ENCODE measurements at places on chromosomes 1 and 21. TPM values are rescaled to one million over a fixed set of nuclear protein-coding genes. Genes with fewer than 3 reads are reported as not detected.

The RGSL1 gene
- total RNA-seq, result not detected

The BNIPL gene
- total RNA-seq, result 0.13 TPM

The SELENOF gene
- 214 TPM for total RNA-seq

The OR6N2 gene
- total RNA-seq, result not detected

The FABP3 gene
- total RNA-seq, result 1.3 TPM

The LYPD8 gene
- total RNA-seq, result not detected

The BEND5 gene
- 2.3 TPM for total RNA-seq

The CIART gene
- 0.77 TPM for total RNA-seq

The LHX8 gene
- not detected for total RNA-seq

The FCGR2B gene
- not detected for total RNA-seq

- DNase-seq, result peak; percentile 80
Measured at GRCh38 chr21:42193131-42193671, 25.7 kb upstream of the ABCG1 start.

GRCh38 chr1:66302815-66303214 lies 231.1 kb upstream of the SGIP1 start:
- no peak for DNase-seq

DNA sequence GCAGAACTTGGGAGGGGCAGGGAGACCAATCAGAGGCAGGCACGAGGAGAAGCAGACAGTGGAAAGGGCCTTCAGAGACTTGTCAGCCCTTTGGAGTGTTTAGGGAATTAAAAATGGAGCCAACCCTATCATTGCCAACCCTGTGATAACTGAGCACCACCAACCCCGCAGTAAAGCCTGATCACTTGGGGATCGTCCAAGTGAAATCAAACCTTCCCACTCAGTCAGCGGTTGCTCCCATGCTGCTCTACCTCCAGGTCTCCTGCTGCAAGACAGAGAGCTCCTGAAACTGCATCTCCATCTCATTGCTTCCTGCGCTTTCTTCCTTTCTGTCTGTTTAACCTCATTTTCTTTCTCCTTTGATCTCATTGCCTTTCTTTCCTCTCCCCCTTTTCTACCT lies 4.8 kb upstream of the ACKR1 start:
- DNase-seq, result no peak

- no peak for DNase-seq
Measured at GRCh38 chr1:186813420-186813819, 15.3 kb upstream of the PLA2G4A start.

GRCh38 chr1:46535063-46535462 lies 16.4 kb downstream of the KNCN start:
- peak; percentile 17 for DNase-seq

DNA sequence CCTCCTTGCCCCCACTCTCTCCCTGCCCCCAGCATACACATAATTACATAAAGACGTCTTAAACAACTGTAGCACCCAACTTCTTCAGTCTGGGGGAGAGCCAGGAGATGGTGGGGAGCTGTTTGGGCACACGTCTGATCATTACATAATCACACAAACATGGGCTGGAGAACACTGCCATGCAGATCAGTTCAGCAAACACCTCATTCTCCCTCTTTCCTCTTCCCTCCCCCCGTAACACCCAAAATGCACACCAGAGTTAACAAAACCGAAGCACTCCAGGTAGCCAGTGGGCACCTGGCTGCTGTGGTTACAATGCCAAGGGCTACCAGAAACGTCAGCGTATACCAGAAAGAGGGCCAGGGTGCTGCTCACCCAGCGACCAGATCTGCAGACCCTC lies 1.6 kb downstream of the HIVEP3 start:
- DNase-seq, result no peak

- DNase-seq, result peak; percentile 51
Measured at GRCh38 chr1:185375583-185375982, 58.5 kb upstream of the IVNS1ABP start.

- no peak for DNase-seq
Measured at GRCh38 chr1:94342416-94342815, 75.8 kb upstream of the ABCD3 start.

DNA sequence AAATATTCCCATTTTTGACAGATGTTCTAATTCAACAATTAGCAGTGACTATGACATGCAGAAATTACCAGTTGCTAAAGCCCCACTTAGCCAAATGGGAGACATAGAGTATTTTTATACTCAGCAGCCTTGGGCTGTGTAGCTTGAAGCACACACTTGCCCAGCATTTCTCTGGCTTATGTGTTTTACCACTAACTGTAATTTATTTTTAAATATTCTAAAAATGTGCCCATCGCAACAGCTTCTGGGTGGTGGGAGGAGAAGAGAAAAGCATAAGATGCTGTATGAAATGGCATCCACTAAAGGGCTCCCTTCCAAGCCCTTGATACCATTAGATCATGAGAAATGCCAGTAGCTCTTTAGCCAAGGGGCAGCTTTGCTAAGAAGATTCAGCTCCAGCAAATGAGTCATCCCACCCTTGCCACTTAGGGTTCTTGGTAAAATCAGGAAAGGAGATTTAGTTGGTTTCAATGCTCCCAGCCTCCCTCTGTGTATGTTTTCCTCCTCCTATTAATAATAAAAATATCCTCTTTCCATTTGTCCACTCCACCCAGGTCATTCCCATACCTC lies 462.7 kb upstream of the DEPDC1 start:
- DNase-seq, result no peak

DNA sequence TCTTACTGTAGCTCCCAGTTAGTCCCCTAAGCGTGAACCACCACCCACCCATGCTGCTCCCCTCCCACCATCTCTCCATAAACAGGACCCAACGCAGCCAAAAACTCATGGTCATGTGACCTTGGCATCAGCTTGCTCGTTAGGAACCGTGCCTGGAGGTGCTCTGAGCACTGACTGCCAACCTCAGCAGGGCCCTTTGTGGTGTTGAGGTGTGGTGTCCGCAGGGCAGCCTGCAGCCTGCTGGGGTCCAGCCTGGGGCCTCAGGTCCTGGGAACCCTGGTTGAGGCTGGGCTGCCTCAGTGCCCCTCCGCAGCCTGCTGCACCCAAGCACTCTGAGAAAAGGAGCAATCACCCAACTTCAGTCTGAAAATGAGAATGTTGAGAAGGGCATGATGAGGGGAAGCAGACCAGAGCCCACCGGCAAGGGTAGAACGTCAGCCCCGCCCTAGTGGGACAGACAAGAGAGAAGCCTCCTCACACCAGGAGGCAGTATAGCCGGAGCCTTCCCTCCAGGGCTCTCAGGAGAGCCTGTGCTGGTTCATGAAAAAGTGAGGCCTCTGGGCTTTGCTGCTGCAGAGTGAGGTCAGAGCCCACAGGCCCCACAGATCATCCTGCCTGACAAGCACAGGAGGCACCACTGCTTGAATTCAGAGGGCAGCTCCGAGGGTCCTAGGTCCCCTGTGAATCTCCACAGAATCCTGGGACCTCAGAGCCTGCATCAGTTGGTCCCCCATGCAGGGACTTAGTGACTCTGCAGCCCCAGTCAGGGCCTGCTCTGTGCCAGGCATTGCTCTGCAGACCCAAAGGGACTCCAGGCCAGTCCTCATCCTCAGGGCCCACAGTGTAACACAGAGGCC lies 4.9 kb upstream of the COL6A2 start:
- DNase-seq, result no peak

DNA sequence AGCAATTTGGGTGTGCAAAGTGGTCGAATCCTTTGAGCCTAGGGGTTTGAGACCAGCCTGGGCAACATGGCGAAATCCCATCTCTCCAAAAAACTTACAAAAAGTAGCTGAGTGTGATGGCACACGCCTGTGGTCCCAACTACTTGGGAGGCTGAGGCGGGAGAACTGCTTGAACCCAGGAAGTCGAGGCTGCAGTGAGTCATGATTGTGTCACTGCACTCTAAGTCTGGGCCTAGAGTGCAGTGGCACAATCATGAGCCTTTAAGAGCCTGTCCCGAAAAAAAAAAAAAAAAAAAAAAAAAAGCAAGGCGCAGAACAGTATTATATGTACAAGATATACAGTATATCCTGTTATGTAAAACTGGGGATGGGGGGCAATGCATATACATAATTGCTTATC lies 25.1 kb upstream of the HTR1D start:
- DNase-seq, result no peak

- DNase-seq, result no peak
Measured at GRCh38 chr1:113231866-113232265, 158.4 kb upstream of the MAGI3 start.

DNA sequence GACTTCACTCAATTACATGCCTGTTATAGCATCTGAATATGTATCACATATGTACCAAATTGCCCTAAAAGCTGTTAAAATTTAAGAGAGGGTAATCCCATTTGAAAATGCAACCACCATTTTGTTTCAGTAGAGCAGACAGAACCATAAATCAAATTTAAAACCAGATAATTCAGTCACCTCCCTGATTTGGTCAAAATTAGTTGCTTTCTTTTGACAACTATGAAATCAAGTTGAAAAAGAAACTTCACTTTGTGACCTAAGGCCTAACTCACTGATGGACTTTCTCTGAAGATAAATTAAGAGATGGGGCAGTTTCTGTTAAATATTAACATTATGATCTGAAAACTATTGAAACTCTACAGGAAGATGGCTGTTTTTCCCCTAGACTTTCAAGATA lies 6.7 kb downstream of the GORAB start:
- no peak for DNase-seq

GRCh38 chr1:190129366-190129765 lies 348.3 kb downstream of the BRINP3 start:
- DNase-seq, result no peak

GRCh38 chr1:62722796-62723195 lies 34.6 kb upstream of the DOCK7 start:
- DNase-seq, result no peak

DNA sequence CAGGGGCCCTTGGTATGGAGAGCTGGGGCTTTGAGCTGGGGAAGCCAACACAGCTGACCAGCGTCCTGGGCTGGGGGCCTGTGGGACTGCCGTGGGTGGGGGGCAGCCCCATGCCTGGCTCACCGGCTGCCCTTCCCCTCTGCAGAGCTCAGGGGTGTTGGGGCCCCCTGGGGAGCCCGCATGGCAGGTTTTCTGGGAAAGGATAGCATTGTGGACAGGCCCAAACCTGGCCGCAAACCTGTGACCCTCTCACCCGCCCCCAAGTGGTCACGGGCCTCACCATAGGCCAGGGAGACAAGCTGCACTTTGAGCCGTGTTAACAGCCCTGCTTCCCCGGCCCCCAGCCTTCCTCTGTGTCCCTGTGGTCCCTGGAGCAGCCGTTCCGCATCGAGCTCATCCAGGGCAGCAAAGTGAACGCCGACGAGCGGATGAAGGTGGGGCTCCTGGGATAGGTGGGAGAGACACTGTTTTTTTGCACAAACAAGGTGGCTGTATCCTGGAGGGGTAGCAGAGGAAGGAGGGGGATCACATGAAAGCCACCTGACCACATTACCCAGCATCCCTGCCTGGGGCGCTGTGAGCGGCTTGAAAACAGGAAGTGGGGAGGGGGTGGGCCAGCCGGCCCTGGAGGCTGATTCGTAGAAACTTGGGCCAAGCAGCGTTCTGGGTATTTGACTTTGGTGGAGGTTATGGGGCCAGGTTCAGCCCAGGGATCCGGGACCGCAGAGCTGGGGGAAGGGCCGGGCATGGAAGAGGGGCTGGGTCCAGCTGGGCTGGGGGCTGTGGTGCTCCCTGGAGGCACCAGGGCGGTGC lies 65.9 kb downstream of the PIK3CD start:
- DNase-seq, result peak; percentile 75

DNA sequence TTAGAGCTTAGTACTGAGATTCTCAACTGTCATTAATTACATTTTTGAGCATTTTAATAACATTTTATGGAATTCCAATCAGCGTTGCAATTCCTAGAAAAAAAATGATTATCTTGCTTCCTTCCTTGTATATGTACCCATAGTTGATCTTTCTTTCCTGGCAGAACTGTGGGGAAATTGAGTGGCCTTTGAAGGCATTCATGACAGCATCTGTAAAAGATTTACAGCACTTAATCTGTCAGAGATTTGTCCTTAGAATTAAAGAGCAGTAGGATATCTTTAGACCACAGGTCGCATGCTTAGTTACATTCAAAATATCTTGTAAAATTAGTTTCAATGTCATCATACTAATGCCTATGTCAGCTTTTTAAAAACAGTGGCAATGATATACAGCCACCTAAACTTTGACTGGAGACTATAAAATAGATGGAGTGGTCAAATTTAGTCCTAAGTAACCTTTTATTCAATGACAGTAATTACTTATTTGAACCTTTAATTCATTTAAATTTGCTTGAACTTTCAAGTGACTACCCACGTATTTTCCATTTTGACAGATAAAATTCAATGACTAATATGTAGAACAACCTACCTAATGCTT lies 692.0 kb downstream of the NCAM2 start:
- no peak for DNase-seq

- DNase-seq, result no peak
Measured at GRCh38 chr21:46064870-46065214, 33.1 kb upstream of the COL6A2 start.

GRCh38 chr1:15218287-15219279 lies 28.4 kb upstream of the FHAD1 start:
- DNase-seq, result peak; percentile 100

DNA sequence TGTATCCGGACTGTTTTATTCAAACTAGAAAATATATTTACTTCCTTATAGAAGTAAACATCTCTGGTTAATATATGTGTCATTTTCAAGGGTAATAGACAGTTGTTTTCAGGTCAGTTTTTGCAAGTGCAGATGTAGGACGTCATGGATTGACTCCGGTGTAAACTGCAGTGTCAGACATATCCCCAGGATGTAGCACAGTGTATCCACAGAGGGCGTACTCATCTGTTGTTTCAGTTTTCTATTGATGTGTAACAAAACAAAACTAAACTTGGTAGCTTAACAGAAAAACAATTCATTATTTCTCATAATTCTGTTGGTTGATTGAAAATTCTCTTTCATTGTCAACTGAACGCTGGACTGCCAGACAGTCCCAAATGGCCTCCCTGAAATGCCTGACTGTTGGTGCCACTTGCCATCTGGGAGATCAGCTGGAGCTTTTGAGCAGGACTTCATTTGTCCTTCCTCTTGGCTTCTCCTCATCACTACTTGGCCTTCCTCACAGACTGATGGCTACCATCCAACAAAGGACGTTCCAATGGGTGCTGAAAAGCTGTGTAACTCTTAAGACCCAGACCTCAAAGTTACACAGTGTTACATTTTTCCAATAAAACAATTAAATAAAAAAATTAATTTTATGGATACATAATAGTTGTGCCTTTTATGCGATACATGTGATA lies 181.6 kb downstream of the NCAM2 start:
- no peak for DNase-seq
